Activated naive CD4-positive, alpha-beta T cell treated with Interleukin-2 at 50 U/mL for 16 hours (primary cell): ENCODE measurements at places on chromosomes 3 and 15.

DNA sequence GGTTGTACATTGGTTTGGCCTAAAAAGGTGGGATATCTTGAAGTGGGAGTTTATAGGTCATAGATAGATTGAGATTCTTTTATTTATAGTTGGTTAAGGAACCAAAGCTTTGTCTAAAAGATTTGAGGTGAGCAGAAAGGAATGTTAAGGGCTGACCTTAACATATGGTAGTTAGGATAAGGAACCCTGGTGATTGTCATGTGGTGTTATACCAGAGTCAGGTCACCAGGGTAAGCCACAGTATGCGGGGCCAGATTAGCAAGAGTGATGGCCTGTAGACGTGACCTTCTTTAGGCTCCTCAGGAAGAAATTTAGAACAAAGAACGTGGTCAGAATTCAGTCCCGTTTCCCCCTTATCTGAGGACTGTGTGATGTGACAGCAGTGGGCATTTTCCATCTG lies 249.2 kb downstream of the GABRG3 start:
- DNase-seq, result no peak

DNA sequence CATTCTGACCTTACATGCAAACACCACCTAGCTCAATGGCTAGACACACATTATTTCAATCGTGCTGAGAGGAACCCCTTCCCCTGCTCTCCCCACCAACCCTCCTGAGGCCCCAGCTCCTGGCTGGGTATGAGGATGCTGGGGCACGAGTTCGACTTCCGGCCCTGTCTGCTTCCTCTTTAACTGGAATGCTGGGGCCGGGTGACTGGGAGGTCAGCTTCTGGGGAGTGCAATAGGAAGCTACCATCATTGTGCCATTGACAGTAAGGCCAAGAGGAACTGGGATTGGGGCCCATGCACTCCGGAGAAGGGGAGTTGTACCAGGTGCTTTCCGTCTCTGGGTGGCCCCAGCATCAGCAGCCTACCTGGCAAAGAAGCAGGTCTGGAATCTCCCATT lies 15.6 kb upstream of the TLE3 start:
- no peak for DNase-seq

DNA sequence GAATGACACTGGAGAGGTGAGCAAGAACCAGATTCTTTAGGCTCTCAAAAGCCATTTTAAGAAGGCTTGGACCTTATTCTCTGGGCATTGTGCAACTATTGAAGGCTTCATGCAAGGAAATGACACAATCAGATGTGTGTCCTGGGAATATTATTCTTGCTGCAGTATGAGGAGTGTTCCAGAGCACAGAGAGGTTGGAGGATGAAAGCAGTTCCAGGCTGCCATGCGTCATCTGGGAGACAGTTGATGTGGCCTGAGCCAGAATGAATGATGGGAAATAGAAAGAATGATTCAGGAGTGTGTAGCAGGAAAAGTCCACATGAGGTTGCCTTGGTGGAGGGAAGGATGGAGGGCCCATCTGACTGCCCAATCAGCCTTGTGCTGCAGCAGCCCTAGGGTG lies 123.1 kb downstream of the CHCHD6 start:
- no peak for DNase-seq

DNA sequence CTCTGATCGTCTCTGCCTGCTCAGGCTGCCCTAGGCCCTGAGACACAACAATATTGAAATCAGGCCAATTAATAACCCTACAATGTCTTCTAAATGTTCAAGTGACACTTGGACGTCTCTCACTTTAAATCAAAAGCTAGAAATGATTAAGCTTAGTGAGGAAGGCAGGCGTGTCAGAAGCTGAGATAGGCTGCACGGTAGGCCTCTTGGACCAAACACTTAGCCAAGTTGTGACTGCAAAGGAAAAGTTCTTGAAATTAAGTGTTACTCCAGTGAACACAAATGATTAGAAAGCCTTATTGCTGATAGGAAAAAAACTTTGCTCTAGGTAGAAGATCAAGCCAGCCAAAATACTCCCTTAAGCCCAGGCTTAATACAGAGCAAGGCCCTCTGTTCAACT lies 2.2 kb downstream of the HPS3 start:
- no peak for DNase-seq

DNA sequence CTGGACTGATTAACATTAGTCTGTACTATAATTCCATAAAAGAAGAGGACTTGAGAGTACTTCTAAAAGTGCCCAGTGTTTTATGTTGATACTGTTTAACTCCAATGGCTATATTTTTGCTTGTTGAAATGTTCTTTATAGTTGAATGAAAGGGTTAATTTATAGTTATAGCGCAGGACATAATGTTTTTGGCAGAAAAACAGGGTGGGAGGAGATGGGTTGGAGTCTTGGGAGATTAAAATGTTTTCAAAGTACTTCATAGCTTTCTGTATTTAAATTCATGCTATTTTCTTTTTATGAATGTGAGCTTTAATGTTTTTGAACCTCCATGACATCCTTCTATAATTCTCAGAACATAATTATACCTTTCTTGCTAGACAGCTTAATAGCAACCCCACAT lies 108.2 kb downstream of the CNTN3 start:
- DNase-seq, result no peak

- no peak for DNase-seq
Measured at GRCh38 chr3:182330646-182331045, 462.7 kb upstream of the ATP11B start.

DNA sequence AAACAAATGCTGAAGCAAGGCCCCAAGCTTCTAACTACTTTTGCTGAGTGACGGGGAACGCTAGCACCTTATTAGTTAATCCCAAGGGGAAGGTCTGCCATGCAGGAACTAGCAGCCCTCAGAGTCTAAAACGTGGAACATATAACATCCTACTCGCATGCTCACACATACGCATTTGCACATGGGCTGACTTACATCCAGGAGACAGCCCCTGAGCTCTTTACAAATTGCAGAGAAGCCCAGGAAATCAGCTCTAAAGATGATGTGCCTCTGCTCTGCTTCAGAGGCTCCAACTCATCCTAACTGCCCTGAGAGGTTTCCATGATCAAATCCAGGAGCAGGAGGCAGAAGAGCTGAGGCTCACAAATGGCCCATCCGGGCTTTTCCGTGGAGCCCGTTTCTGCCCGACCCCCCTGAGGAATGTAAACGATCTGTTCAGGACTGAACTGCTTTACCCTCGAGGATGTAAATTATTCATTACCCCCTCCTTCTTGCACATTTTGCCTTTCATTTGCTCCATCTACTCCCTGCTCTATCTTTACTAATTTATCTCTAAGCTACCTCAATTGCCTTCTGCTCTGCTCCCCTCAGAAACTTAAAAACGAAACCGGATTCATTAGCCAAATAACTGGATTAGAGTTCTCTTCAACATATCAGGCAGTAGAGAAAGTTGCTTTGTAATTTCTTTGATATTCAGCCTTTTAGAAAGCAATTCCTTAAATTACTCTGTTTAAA lies 141.9 kb upstream of the CCDC54 start:
- DNase-seq, result no peak
